NCI-H2107 (cell line): ENCODE measurements at places on chromosomes 5 and 9.
A peak's percentile ranks its signal among the peaks of the same experiment; 100 is the strongest.

- DNase-seq = no peak
Observed at GRCh38 chr9:101381833-101382342, 2.9 kb downstream of the BAAT start.

- DNase-seq = no peak
Observed at GRCh38 chr5:118647587-118647986, 340.8 kb downstream of the DTWD2 start.

GRCh38 chr5:148314731-148315130 is 2.5 kb downstream of the SPINK7 start:
- DNase-seq = no peak

GRCh38 chr5:133780619-133781280 is 168.4 kb upstream of the FSTL4 start:
- DNase-seq = no peak

GRCh38 chr5:167448376-167448775 is 843.1 kb upstream of the WWC1 start:
- no peak for DNase-seq

DNA sequence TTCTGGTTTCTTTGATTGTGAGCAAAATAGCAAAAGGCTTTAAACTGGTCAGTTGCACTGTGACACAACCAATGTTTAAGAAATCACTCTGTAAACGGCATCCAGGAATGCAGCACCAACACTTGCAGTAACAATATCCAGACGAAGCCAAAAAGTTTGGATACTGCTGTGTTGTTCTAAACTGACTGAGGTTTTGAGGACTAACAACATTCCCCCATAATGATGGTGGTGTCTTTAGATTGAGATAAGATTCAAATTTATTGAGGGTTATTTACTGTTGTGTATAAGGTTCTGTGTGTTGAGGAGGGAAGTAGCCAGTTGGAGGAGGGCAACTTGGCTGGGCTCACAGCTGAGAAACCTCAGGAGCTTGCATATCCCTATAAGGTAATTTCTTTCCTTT is 353.6 kb downstream of the BNC2 start:
- DNase-seq = no peak

GRCh38 chr9:126621061-126621918 is 7.6 kb downstream of the LMX1B start:
- no peak for DNase-seq

GRCh38 chr9:134301387-134302129 is 24.7 kb upstream of the RXRA start:
- DNase-seq = no peak

DNA sequence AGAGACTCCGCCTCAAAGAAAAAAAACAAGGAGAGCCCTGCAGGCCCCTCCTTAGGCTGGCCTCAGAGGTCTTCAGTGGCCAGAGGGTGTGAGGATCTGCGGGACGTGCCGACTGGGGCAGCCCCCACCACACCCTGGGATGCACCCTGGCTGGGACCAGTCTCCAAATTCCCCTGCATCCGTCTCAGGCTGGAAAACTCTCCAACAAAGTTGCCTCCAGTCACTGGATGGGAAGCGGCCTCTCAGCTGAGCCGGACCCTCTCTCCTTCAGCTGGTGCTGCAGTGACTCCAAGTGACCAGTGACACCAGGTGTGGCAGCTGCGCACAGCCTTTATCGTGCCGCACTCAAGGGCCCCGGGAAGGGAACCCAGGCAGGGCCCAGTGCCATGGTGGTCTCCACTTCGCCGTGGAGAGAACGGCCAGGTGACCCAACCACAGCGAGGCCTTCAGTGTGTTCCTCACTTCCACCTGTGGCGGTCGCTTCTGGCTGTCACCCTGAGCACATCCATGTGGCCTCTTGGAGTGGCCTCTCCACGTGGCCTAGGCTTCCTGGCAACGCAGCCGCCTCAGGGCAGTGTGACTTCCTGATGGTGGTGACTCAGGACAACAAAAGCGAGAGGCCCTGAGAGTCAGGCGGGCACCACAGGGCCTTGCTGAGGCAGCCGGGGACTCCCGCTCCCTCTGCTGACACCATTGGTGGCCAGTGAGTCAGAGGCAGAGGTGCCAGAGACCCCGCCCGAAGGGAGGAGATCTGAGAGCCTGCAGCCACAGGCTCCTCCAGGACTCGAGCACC is 19.3 kb upstream of the CAMSAP1 start:
- DNase-seq = no peak

DNA sequence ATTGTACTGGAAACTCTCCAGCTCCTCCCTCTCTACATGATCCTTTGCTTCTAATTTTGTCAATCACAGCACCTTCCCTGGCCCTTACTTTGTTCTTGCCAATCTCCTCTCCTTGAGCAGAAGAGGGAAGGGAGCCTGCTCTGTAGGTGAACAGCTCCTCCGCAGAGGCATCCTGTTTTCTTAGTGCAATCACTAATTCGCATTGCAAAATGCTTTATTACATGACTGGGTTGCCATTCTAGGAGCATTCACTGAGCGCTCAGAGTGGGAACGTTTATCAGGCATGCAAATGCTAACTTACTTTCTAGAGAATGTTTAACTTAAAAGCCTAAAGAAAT is 416 bp upstream of the SNX18 start:
- DNase-seq = no peak

DNA sequence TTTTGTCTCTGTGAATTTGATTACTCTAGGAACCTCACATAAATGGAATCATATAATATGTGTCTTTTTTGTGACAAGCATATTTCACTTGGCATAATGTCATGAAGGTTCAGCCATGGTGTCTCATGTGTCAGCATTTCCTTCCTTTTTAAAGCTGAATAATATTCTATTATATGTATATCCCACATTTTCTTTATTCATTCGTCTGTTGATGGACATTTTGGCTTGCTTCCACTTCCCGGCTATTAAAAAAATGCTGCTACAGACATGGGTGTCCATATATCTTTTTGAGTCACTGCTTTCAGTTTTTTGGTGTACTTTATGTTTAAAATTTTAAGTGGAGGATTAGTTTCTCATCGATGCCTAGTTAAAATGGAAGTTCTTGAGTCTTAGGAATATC is 59.8 kb upstream of the C5orf63 start:
- no peak for DNase-seq

- no peak for DNase-seq
Observed at GRCh38 chr5:169636477-169637084, 494 bp upstream of the DOCK2 start.

DNA sequence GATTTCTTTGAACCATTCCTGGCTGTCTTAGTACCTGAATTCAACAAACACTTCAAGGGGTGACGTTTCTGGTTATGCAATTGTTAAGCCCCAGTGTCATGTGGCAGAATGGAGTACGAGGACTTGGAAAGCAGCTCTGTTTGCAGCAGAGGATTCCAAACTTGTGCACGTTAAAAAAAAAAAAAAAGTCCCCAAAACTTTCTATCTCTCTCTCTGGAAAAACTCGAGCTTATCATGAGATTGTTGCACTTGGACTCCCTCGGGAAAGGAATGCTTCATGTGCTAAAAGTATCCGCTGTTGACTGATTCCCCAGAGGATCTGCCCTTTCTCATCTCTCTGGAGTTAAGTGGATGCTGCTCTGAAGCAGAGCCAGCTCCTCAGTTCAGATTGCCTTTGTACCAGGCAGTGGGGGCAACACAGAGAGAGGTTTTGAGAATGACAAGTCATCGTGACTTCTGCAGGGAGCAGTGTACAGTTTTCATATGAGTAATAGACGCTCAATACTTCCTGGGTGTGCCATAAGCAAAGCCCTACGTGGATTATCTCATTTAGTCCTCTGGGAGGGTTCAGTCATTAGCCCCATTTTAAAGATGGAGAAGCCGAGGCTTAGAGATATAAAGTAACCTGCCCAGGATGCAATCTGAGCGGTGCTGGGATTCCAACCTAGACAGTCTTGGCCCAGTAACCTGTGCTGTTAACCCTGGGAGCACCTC is 28.1 kb downstream of the TMOD1 start:
- DNase-seq = peak; percentile 11

- DNase-seq = no peak
Observed at GRCh38 chr9:4579001-4579400, 83.1 kb upstream of the PLPP6 start.

DNA sequence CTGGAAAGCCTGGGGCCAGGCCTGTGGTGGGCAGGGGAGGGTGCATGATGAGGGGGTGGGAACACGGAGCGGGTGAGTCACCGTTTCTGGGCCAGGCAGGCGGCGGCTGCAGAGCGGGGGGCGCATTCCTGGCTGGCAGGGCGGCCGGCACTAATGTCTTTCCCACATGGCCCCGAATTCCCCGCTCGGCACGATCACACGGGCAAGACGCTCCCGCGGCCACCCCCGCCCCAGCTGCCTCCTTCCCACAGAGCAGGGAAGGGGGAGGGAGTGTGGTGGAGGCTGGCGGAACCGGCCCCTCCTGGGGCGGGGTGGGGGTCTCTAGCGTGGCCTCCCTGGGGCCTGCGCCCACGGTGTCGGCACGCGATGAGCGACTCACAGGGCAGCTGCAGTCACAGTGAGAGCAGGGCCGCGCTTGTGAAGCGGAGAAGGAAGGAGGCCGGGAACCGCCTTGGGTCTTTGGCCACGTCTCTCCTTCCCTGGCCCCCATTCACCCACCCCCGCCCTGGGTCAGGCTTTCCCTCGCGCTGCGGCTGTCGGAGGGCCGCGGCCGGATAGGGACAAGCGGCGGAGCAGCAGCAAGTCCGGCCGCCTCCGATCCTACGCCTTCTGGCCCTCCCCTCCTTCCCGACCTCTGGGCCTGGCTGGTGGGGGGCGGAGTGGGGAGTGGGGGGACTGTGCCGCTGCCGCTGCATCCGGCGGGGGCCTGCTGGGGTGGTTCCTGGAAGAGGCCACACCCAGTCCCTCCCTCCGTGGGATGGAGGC is 48.9 kb downstream of the CXXC5 start:
- DNase-seq = no peak

- DNase-seq = no peak
Observed at GRCh38 chr5:99369797-99370593, 441.2 kb upstream of the CHD1 start.

- no peak for DNase-seq
Observed at GRCh38 chr9:130078547-130078946, 24.8 kb downstream of the GPR107 start.

DNA sequence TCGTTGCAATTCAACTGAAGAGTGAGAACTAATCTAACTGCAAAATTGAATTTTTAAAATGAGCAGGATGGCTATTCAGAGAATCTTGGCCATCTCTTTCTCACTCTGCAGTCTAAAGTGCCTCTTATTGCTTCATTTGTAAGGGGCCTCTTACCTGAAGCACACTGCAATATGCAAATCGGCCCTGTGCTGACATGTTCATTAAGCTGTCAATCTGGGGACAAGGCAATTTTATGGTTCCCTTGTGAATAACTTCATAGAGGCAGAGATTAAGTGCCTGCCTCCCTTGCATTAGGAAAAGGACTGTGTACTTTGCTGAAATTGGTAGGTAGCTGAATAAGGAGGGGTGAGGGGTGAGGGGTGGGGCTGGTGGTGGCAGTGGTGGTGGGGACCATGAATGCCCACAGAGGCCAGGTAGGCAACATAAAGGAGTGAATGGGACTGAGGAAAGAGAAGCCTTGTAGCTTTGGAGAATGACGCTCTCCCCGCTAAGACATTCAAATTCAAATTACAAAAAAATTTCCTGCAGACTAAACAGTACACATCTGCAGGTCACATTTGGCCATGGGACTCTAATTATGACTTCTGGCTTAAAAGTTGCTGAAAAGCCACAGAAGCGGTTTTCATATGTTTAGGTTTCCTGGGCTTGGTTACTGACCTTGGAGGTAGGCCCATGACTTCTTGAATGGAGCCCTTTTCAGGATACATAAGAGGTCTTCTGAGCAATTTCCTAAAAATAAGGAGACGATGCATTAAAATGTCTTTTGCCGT is 25.0 kb downstream of the TNFSF8 start:
- peak; percentile 72 for DNase-seq

DNA sequence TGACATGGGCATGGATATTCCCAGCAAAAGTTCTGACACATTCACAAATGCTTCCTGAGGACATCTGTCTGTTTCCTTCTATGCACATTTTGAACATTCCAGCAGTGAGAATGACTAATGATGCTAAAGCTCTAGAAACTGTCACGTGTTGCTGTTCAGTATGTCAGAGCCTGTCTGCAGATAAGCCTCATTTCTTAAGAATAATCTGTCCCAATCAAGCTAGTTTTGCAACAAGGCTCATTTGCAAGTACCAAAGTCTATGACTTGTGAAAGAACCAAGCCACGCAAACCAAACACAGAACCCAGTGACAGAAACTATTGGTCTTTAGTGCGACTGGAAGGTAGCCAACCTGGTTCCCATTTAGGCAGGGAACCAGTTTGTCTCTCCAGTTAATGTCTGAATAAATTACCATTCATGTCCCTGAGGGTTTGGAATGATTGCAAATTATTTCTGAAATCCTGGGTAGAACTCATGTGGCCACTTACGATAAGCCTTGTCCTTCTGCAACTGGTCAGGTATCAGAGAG is 178.5 kb downstream of the C9orf152 start:
- no peak for DNase-seq

DNA sequence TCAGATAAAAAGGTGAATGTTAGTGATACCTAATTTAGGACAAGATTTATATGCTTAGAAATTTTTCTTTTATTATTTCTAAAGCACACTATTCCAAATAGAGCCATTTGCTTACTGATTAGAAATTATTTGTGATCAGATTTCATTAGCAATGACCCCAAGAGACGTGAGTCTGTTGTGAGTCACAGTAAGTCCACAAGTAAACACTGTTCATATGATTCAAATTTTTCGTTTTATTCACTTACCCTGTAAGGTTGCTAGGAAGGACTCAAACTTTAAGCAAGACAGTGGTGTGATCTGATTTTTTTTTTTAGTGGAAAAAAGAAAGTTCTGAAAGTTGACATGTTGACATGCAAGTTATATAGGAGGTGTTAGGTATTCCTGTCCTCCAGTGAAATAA is 1.2 kb downstream of the CARD6 start:
- no peak for DNase-seq

DNA sequence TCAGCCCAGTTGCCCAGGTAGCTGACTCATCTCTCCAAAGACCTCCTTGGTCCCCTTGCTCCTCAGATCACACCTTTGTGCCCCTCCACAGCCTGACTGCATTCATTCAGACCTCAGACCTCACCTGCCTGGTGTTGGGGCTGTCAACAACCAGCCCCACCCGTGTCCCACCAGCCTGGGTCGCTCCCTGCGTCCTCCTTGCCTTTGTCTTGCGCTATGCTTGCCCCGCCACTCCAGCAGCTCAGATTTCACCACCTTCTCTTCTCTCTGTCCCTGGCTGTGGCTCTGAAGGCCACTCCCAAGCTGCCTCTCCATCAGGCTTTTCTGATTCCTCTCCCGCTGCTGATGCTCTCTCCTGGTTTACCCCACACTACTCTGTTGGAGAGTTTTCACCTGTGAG is 103.5 kb downstream of the MVB12B start:
- no peak for DNase-seq

GRCh38 chr9:120768886-120769285 is 24.3 kb downstream of the FBXW2 start:
- DNase-seq = no peak

DNA sequence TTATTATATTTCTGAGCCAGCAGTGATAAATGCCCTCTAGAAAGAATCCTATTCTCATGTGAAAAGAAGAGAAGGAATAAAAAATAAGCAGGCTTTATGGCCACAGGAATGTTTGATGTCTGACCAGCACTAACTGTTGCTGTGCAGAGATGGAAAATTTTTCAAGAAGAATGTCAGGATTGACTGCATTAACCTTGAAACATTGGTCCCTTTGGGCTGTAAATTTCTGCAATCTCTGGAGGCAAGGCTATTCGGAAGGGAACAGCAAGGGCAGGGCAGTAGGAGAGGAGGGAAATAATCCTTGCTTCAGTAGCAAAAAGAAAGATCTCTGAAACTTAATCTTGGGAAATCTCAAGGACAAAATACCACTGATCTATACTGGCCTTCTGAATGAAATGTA is 415.2 kb downstream of the DNAH5 start:
- no peak for DNase-seq
